ENCODE measurements at places on chromosomes 6 and 20.

GRCh38 chr6:90545448-90545847, 41.4 kb downstream of the MAP3K7 start:
- no peak for DNase-seq

GRCh38 chr6:115467726-115468125, 593.0 kb downstream of the FRK start:
- no peak for DNase-seq

- DNase-seq: no peak
Measured at GRCh38 chr6:15495375-15495901, 167.4 kb downstream of the DTNBP1 start.

- no peak for DNase-seq
Measured at GRCh38 chr20:44465001-44465560, 10.6 kb upstream of the TTPAL start.

- no peak for DNase-seq
Measured at GRCh38 chr6:3296078-3296477, 37.3 kb downstream of the PSMG4 start.

GRCh38 chr20:63270606-63271325, 1.8 kb upstream of the ARFGAP1 start:
- DNase-seq: no peak

GRCh38 chr6:136947037-136947436, 24.9 kb downstream of the SLC35D3 start:
- no peak for DNase-seq

DNA sequence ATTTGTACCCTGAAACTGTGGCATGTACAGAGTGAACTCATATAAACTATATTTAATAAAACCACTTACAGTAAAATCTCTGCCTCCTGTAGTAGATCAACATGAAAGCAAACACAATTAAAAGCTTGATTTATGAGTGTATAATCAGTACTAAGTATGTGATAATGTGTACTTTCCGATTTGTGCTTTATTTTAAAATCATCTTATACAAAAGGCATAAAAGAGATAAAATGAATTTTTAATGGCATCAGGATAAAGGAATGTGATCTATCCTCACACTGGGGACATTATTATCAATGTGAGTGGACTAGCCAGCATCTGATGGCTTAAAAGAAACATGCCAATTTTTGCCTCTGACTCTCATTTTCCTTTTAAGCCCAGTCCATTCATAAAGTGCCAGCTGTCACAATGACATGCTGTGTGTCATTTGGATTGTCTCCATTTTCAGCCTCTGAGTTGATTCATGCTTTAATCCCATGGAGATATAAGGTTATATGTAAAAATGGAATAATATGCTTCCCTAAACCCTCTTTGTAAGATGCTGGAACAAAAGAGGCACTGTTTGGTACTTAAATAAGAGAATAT, 831.6 kb upstream of the EYS start:
- DNase-seq: no peak

DNA sequence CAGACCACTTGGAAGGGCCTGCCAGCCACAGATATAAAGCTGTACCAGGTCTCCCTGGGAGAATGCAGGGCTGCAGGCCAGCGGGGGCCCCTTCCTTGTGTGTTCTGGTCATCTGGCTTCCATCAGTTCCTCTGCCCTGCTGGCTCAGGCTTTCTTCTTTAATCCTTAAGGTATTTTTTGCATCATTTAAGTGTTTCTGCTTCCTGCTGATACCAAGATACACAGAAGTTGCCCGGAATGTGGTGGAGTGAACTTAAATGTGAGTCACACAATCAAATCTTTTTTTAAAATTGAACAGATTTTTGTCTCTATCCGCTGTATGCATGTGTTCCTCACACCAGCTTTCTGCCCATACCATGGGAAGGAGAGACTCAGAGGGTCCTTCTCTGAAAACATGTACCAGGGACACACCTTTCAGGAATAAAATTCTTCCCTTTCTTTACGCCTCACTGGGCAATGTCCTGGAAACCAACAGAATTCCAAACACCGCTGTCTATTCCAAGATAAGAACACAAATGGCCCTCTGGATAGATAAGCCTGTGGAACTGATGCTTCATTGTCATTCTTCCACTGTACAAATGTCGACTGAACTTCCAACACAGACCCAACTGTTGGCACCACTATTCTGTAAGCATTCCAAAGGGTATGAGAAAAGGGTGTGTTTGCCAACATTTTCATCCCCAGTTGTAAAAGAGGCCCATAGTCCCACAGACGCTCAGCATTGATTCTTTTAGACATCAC, 206.2 kb upstream of the MYLIP start:
- no peak for DNase-seq

- no peak for DNase-seq
Measured at GRCh38 chr6:133644892-133645619, 243.9 kb upstream of the TCF21 start.

DNA sequence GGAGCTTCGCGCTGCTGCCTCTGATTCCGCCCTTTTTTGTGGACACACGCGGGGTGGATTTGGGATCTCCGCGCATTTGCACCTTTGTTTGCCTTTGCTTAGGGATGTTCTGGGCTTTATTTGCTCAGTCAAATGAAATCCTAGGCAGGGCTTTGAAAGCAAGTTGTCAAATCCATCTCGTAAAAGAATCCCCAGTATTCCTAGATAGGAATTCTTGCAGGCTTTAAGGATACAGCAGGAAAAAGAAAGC, 453 bp downstream of the CEP57L1 start:
- DNase-seq: no peak

GRCh38 chr6:127341471-127342202, 1.8 kb downstream of the ECHDC1 start:
- DNase-seq: no peak

DNA sequence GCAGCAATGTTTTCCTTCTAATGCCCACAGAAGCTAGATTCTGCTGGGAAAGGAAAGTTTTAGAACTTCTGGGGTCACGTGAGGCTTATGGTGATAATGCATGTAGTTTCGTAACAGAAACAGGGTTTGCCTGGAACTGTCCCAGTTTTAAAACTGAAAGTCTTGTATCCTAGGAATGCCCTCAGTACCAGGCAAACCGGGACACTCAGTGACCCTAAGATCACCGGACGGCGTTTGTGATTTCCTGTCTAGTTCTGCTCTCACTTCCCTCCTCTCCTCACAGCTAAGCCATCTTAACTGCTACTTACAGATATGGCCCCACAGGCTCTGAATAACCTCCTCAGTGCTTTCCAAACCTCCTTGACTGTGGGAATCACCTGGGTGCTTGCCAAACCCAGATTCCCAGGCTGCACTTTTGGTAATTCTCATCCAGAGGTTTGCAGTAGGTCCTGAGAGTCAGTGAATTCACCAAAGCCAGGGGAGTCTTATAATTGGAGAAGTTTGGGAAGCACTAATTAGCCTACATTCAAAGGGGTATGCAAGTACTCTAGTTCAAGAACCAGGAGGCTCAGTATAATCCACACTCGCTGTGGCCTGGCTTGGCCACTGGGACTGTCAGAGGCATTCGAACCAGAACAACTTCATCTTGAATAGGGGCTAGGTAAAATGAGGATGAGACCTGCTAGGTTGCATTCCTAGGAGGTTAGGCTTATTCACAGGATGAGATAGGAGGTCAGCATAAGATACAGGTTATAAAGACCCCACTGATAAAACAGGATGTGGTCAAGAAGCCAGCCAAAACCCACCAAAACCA, 231.6 kb upstream of the MYLIP start:
- DNase-seq: no peak

- no peak for DNase-seq
Measured at GRCh38 chr6:11251553-11252360, 19.3 kb upstream of the NEDD9 start.

DNA sequence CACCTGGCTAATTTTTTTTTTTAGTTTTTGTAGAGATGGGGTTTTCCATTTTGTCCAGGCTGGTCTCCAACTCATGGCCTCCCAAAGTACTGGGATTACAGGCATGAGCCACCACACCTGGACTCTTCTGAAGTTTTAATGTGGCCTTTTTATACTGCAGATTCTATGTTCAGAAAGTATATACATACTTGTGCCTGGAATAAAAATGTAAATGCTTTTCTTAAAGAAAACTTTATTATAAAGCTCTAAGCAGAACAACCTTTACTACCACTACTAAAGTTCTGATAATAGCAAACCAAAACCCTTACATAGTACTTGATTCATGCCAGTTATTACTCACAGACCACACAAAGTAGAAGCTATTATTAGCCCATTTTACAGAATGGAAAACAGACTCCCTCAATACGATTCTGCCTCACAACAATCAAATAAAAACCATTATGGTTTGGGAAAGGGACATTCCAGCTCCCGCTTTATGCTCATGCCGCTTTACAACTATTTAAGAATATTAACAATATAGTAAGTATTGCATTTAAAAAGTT, 5.3 kb downstream of the PHIP start:
- no peak for DNase-seq

- no peak for DNase-seq
Measured at GRCh38 chr6:112502351-112503090, 155.4 kb downstream of the RFPL4B start.

- no peak for DNase-seq
Measured at GRCh38 chr6:11433860-11434259, 103.7 kb upstream of the TMEM170B start.

GRCh38 chr20:3551681-3552434, 81.0 kb downstream of the ATRN start:
- DNase-seq: no peak

GRCh38 chr6:16800942-16801341, 39.7 kb upstream of the ATXN1 start:
- no peak for DNase-seq

- no peak for DNase-seq
Measured at GRCh38 chr6:106612671-106613416, 16.5 kb downstream of the RTN4IP1 start.

DNA sequence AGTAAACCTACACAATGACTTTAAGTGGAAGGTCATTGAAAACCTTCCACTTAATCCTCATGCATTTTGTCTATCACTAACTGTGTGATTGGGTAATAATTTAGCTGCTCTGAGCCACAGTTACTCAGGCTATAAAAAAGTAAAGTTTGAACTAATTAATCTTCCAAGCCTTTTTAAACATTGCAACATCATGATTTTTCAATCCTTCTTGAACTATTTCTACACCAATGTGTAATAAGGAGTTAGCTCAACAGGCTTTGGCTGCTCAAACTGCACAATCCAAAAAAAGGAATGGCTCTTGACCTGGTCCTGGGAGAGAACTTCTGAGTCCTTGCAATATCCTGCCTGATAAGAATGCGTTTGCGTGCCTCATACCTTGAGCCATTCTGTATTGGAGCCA, 34.8 kb upstream of the FILIP1 start:
- DNase-seq: no peak

- DNase-seq: no peak
Measured at GRCh38 chr6:51553246-51554015, 534.0 kb downstream of the PKHD1 start.

DNA sequence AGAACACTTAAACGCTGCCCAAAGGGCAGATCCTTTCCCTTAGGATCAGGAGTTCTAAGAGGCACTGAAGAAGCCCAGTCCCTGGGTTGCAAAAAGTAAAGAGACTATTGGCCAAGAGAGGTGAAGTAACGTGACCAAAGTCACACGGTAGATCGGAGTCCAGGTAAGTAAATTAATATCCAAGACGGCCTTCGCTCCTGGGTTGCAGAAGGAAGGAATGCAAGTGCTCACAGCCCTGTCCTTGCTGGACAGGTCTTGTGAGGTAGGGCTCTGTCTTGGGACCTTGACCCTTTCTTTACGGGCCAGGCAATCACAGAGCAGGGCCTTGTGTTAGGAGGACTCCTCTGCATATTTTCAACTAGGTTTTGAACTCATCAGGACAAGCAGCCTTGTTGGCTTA, 243.7 kb upstream of the PDE10A start:
- DNase-seq: no peak

- DNase-seq: no peak
Measured at GRCh38 chr20:64104667-64105451, 2.5 kb downstream of the NPBWR2 start.

GRCh38 chr6:25223490-25223991, 55.6 kb upstream of the CARMIL1 start:
- peak; percentile 47 for DNase-seq

DNA sequence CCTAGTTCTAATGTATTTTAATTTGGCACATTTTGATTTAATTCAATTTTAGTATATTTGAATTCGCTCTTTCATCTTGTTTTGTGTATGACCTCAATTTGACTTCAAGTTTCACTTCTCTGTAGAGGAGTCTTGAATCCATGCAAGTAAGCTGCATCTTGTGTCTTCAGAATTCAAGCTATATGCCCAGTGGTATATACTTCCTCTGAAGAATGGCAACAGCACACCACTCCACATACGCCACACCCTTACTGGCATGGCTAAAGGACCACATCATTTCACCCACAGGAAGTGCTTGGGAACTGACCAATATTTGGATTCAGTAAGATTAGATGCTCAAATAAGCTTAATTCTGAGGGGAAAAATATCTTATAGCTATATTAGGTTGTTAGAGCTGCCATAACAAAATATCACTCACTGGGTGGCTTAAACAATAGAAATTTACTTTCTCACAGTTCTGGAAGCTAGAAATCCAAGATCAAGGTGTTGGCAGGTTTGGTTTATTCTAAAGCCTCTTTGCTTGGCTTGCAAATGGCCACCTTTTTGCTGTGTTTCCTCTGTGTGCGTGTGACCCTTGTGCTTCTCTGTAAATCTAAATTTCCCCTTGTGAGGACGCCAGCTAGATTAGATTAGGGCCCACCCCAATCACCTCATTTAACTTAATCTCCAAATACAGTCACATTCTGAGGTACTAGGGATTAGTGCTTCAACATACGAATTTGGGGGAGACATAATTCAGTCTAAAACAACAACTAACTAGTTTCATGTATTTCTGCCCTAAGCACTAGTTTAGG, 2.8 kb upstream of the ASF1A start:
- DNase-seq: no peak

DNA sequence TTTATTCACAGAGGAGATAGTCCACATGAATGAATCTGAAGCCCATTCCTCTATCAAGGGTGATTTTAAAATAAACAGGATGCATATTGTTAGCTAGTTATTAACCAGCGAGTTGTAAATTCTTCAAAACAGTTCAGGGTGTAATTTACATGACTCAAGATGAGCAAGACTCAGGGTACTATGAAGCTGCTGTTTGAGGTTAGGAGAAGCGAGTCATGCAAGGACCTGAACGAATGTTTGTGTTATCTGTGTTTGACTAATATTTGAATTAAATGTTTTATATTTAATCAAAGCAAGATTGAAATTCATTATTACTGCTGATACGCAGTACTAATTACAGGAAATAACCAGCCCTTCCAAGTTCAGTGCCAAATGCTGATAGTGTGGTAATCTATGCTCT, 191.1 kb downstream of the SAMD5 start:
- DNase-seq: no peak

- DNase-seq: no peak
Measured at GRCh38 chr6:72826744-72827438, 205.0 kb downstream of the KCNQ5 start.

- DNase-seq: no peak
Measured at GRCh38 chr20:7161690-7162089, 394.2 kb downstream of the BMP2 start.

All from activated naive CD4-positive, alpha-beta T cell (primary cell).